Heart right ventricle (tissue), 16 donors: ENCODE measurements at places on chromosomes 12 and 14. TPM values are rescaled to one million over a fixed set of nuclear protein-coding genes. Genes with fewer than 3 reads are reported as not detected.

The NPFF gene
- not detected for total RNA-seq

The LTBP2 gene
- total RNA-seq: 50.3 TPM

The ABCD2 gene
- total RNA-seq: 7.8 TPM

The CABP1 gene
- total RNA-seq: 4.9 TPM

The BHLHE41 gene
- 46.6 TPM for total RNA-seq

The MANSC1 gene
- total RNA-seq: 10.1 TPM

The RFX4 gene
- not detected for total RNA-seq

The KRT8 gene
- total RNA-seq: 98.2 TPM

The DENND5B gene
- total RNA-seq: 53.7 TPM

The CDCA3 gene
- total RNA-seq: 0.33 TPM

DNA sequence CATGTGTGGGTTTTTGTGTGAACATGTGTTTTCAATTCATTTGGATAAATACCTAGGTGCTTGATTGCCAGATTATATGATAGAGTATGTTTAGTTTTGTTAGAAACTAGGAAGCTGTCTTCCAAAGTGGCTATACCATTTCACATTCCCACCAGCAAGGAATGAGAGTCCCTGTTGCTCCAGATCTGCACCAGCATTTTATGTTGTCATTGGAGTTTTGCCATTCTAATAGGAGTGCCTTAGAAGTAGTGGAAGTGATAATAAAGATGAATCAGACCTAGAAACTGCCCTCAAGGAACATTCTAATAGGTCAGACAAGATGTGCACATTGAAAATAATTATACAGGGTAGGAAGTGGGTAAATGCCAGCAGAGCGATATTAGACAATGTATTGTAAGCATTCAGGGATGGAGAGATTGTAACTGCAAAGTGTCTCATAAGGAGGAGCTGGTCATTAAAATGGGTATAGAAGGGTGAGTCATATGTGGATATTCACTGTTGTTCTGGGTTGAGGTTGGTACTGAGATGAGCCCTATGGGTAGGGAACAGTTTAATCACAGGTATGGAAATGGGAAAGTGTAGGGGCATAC is 71.4 kb downstream of the MNAT1 start:
- H3K27ac ChIP-seq: no peak overlapping the region
- no peaks in the 10 kb centered on the region for H3K27me3 ChIP-seq
- H3K36me3 ChIP-seq: peaks cover 12% of the 10 kb centered on the region
- DNase-seq: no peak

DNA sequence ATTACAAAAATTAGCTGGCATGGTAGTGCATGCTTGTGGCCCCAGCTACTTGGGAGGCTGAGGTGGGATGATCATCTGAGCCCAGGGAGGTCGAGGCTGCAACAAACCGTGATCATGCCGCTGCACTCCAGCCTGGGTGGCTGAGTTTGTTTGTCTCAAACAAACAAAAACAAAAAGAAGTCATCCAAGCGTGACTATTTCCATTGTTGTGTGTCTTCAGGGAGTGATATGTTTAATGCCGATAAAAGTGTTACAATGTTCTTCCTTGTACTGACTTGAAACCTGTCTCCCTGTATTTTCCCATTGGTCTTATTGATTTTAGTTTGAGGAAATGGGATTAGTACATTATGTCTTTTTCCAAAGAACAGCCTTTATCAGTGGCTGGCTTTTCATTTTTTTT is 75.6 kb upstream of the USP44 start:
- peaks cover 27% of the 10 kb centered on the region for H3K4me1 ChIP-seq
- H3K36me3 ChIP-seq: no peaks in the 10 kb centered on the region
- H3K4me3 ChIP-seq: no peak overlapping the region
- DNase-seq: no peak

GRCh38 chr14:89455412-89455811 is 38.4 kb upstream of the FOXN3 start:
- H3K4me1 ChIP-seq: peaks cover 11% of the 10 kb centered on the region
- H3K27ac ChIP-seq: no peak overlapping the region
- peak; percentile 34 for DNase-seq
- no peak overlapping the region for H3K4me3 ChIP-seq
- H3K36me3 ChIP-seq: no peaks in the 10 kb centered on the region

GRCh38 chr12:93243382-93243688 is 134.4 kb upstream of the NUDT4 start:
- DNase-seq: no peak
- H3K36me3 ChIP-seq: no peaks in the 10 kb centered on the region
- H3K4me3 ChIP-seq: no peak overlapping the region
- H3K27me3 ChIP-seq: no peaks in the 10 kb centered on the region

DNA sequence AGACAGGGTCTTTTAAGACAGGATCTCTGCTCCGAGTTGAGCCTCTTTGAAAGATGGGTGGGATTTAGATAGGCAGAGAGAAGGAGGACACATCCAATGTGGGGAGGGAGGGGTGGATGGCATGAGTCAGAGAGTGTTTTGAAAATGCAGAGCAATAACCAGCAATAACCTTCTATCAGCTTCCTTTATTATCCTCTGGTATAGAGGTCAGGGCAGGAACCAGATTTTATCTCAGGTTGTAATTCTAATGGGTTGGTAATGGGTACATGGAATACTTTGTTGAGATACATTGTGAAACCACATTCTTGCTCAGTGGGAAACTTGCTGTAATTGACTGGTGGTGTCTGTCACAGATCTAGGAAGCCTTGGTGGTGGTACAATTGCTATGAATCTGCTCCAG is 37.6 kb upstream of the CCDC63 start:
- no peaks in the 10 kb centered on the region for H3K4me1 ChIP-seq
- H3K4me3 ChIP-seq: no peak overlapping the region
- H3K27ac ChIP-seq: no peak overlapping the region
- no peaks in the 10 kb centered on the region for H3K27me3 ChIP-seq
- H3K36me3 ChIP-seq: no peaks in the 10 kb centered on the region
- DNase-seq: no peak

DNA sequence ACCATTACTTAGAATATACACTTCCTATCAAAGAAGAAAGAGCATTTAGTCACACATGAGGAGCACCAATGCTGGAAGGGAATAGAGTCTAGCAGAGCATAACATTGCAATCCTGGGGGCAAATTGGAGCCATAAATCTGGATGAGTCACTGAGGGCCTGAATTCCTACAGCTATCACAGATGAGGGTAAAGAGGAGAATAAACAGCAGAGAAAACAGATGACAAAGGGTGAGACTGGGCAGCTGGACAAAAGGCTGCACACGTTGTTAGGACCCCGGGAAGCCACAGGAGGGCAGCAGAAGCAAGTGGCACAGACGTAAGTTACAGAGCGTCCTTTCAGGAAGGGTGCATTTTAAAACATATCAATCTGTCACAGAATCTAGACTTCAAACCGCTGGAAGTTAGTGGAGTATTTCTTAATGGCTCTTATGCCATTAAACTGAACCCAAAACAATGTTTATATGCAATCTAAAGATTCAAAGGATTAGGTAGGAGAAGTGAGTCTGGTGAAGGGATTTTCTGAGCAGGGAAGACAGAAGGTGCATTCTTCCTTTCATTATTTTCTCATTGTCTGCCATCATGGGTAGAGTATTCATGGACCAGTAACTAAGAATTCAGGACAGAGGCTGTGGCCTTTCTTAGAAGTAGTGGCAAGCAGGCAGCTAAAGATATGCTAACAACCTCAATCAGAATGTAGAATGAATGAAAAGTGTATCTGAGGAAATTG is 159.8 kb upstream of the DAAM1 start:
- H3K4me1 ChIP-seq: no peaks in the 10 kb centered on the region
- no peak overlapping the region for H3K4me3 ChIP-seq
- H3K27me3 ChIP-seq: no peaks in the 10 kb centered on the region
- H3K27ac ChIP-seq: no peak overlapping the region

DNA sequence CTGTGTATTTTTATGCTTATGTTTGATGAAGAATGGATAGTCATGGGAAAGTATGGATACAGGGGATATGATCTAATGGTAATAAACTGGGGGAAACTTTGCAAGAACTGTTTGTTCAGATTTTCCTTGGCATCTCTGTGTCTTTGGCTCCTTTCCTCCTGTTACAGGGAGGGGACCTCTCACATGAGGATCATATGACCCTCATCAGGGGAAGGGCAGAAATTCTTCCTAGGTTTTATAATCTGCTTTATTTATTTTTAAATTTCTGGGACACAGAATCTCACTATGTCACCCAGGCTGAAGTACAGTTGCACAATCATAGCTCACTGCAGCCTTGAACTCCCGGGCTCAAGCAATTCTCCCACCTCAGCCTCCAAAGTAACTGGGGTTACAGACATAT is 526.5 kb downstream of the CCER1 start:
- no peaks in the 10 kb centered on the region for H3K27me3 ChIP-seq
- DNase-seq: no peak
- no peaks in the 10 kb centered on the region for H3K4me1 ChIP-seq
- H3K36me3 ChIP-seq: no peaks in the 10 kb centered on the region
- H3K27ac ChIP-seq: no peak overlapping the region
- H3K4me3 ChIP-seq: no peak overlapping the region

DNA sequence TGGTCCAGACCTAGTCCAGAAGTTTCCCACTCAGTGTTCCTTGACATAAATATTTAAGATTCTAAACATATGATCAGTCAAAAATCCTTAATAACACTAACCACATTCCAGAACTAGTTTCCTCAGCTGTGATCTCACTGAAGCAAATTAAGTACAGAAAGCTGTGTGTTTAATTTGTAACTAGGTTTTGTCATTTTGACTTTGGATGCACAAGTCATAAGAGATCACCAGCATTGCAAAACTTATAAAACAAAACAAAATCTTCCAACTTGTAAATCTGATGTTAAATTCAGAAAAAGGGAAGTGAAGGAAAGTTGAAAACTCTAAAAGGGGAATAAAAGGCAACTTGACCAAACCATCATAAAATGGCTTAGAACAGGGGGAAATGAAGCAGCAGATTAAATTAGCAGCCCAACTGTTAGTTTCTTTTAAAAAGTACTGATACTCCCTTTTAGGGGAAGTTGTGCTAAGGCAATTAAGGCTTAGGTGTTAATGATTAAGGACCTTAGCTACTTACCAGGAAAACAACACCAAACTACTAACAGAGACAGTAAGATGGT is 56.6 kb downstream of the SH2B3 start:
- no peak for DNase-seq
- no peak overlapping the region for H3K27ac ChIP-seq
- H3K27me3 ChIP-seq: no peaks in the 10 kb centered on the region
- H3K36me3 ChIP-seq: peaks cover 78% of the 10 kb centered on the region
- H3K4me1 ChIP-seq: no peaks in the 10 kb centered on the region

DNA sequence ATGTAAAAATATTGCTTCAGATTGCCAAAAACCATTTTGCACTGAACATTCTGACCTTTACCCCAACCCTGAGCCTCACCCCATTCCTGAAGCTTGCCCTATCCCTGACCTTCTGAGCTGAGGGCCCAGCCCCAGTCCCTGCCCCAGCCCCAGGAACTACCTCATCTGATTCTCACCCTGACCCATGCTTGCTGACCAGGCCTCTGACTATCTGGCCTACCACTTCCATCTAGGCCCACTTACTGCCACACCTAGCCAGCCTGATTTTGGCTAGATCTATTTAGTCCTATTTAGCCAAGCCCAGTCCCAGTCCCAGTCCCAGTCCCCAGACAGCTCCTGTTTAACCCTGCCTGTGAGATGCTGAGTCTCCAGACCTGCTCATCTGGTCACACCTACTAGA is 33.6 kb downstream of the OR10P1 start:
- no peak overlapping the region for H3K27ac ChIP-seq
- no peak for DNase-seq
- no peaks in the 10 kb centered on the region for H3K27me3 ChIP-seq
- H3K4me1 ChIP-seq: no peaks in the 10 kb centered on the region

GRCh38 chr12:45502481-45503128 is 226.9 kb upstream of the ARID2 start:
- H3K27me3 ChIP-seq: no peaks in the 10 kb centered on the region
- DNase-seq: no peak
- no peak overlapping the region for H3K27ac ChIP-seq
- H3K4me1 ChIP-seq: no peaks in the 10 kb centered on the region

GRCh38 chr14:55005071-55005470 is 21.8 kb downstream of the WDHD1 start:
- H3K4me1 ChIP-seq: no peaks in the 10 kb centered on the region
- H3K27me3 ChIP-seq: no peaks in the 10 kb centered on the region
- no peak overlapping the region for H3K4me3 ChIP-seq
- no peak for DNase-seq

DNA sequence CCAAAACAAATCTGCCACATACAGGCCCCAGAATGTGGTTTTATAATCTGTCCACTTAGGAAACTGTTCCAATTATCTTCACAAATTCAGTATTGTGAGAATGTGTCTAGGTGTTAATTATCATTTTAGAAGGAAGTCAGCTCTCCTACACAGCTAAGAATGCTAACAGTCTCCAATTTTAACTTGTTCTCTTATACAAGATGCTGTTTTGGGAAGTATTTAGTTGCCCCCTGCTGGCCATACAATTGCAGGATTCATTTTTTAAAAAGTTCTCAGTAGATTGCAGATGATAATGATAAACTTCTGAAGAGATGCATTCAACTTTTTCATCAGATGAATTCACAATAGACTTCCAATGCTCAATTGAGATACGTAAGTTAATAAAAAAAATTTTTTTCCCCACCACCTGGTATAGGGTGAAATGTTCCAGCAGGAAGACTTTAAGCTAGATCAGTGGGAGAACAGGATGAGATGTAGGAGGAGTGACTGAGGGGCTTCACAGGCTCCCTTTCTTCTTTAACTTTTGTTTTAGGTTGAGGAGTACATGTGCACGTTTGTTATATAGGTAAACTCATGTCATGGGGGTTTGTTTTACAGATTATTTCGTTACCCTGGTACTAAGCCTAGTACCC is 27.3 kb upstream of the OSBPL8 start:
- no peaks in the 10 kb centered on the region for H3K36me3 ChIP-seq
- no peak overlapping the region for H3K4me3 ChIP-seq
- no peaks in the 10 kb centered on the region for H3K27me3 ChIP-seq
- peak; percentile 38 for DNase-seq

GRCh38 chr14:72560331-72560730 is 333.6 kb downstream of the DPF3 start:
- no peak overlapping the region for H3K27ac ChIP-seq
- H3K4me3 ChIP-seq: no peak overlapping the region
- H3K4me1 ChIP-seq: peaks cover 4% of the 10 kb centered on the region
- no peaks in the 10 kb centered on the region for H3K27me3 ChIP-seq
- DNase-seq: peak; percentile 39
- H3K36me3 ChIP-seq: no peaks in the 10 kb centered on the region

GRCh38 chr14:99146616-99147365 is 125.2 kb downstream of the BCL11B start:
- H3K4me1 ChIP-seq: no peaks in the 10 kb centered on the region
- H3K27me3 ChIP-seq: peaks cover 9% of the 10 kb centered on the region
- no peak overlapping the region for H3K27ac ChIP-seq
- no peak for DNase-seq
- H3K4me3 ChIP-seq: no peak overlapping the region
- H3K36me3 ChIP-seq: no peaks in the 10 kb centered on the region
